ENCODE measurements at places on chromosomes 16 and 17. TPM values are rescaled to one million over a fixed set of nuclear protein-coding genes. Genes with fewer than 3 reads are reported as not detected.

HOXB4 gene
- 4.1 TPM for total RNA-seq

KRT39 gene
- total RNA-seq = not detected

PRKCB gene
- not detected for total RNA-seq

STXBP4 gene
- 2.9 TPM for total RNA-seq

PNMT gene
- 1.4 TPM for total RNA-seq

AGRP gene
- total RNA-seq = not detected

TBC1D3D gene
- 2.8 TPM for total RNA-seq

Data from mesangial cell (primary cell).